ENCODE measurements at places on chromosomes 13 and 19.

DNA sequence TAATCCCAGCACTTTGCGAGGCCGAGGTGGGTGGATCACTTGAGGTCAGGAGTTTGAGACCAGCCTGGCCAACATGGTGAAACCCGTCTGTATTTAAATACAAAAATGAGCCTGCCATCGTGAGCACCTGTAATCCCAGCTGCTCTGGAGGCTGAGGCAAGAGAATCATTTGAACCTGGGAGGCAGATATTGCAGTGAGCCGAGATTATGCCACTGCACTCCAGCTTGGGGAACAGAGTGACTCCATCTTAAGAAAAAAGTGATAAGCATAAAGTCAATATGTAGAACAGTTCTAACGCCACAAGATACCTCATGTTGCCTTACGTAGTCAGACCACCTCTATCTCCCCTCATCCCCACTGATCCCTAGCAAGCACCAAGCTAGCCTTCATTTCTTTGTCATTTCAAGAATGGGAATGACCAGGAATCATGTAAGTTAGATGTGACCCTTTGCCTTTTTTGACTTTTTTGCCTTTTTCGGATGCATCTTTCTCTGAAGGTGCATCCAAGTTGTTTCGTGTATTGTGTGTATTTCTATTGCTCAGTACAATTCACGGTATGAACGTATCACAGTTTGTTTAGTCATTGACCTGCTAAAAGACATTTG is 6.4 kb downstream of the RPL21 start:
- DNase-seq = no peak

DNA sequence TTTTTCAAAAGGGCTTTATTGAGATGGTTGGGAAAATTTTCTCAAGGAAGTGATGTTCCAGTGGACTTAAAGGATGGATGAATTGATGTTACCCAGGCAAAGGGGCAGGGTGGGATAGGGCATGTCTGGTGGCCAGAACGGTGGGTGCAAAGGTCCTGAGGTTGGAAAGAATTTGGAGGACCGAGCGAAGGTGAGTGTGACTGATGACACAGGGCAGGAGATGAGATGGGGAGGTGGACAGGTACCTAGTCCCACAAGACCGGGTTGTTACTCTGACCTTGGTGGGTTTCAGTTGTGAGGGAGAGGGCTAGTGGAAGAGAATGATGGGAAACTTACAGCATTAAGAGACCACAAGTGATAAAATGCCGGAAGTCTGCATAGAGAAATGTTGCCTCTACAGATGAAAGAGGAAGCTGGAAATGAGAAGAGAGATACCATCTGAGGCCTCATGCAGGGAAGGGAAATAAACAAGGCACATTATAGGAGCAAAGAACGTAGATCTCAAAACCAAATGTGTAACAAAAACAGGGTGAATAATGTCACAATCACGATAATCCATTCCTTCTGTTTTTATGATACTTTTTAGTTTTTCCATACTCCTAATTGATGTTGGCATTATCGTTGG is 4.5 kb downstream of the ADGRE1 start:
- DNase-seq = no peak

GRCh38 chr19:18939163-18939562 is 1.9 kb downstream of the HOMER3 start:
- no peak for DNase-seq

DNA sequence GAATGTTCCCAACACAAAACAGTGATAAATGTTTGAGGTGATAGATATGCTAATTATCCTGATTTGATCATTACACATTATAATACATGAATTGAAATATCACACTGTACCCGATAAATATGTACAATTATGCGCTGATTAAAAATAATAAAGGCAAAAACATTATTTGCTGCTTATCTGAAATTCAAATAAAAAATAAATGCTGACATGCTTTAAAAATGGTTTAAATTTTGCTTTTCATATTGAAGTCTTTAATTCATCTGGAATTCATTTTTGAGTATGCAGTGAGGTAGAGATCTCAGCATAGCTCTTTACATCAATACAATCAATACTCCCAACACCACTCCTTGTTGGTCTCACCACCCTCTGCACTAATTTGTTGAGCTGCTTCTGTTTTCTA is 330.8 kb downstream of the NALCN start:
- DNase-seq = no peak

GRCh38 chr19:14555918-14556661 is 15.8 kb downstream of the NDUFB7 start:
- no peak for DNase-seq

- no peak for DNase-seq
Observed at GRCh38 chr19:8069096-8069973, 16.8 kb downstream of the CCL25 start.

DNA sequence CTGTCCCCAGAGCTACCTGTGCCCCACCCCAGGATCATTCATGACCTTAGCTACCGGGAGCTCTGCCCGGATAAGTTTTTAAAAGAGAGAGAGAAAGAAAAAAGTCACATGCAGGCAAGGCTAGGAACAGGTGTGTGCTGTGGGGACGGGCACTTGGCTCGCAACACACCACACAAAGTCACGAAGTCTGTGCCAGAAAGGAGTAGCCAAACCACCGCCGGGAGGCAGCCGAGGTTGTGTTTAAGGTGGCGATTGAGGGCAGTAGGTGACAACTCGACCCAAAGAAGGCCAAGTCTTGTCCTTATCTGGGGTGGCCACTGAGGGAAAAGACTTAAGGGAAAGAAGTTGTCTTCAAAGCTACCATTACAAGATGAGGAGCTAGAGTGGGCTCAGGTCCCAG is 4.6 kb upstream of the TSHZ3 start:
- DNase-seq = no peak

DNA sequence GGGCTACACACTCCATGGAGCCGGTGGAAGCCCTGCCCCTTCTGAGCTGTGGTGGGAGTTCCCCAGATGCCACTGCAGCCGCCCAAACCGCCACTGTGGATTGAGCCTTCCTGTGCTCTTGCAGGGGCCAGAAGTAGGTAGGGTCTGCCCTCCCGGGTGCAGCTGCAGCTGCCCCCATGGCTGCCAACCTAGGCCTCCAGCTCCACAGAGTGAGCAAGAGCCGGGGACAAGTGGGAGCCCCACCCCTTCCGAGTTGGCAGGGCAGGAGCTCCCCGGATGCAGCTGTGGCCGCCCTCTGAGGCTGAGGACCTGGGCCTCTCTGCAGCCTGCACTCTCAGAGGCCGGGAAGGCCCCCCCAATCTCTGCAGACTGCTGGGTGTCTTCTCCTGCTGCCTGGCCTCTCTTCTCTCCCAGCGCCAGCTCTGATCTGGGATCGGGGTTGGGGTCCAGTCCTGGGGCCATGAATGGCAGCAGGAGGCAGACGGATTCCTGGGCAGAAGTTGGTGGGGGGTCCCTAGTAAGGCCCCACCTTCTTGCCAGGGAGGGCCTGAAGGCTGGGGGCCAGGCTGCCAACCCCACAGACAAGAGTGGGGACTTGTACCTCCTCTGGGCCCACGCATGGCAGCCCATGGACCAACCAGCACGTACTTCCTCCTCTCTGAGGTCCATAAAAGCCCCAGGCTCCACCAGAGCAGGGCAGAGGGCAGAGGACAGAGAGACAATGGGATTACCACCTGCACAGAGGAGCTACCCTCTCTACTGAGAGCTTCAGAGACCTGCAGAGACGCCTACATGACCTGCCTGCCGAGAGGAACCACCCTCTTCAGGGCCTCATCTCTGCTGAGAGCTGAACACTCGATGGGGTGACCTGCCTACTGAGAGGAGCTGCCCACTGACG is 28.9 kb downstream of the AP2S1 start:
- DNase-seq = peak; percentile 54

DNA sequence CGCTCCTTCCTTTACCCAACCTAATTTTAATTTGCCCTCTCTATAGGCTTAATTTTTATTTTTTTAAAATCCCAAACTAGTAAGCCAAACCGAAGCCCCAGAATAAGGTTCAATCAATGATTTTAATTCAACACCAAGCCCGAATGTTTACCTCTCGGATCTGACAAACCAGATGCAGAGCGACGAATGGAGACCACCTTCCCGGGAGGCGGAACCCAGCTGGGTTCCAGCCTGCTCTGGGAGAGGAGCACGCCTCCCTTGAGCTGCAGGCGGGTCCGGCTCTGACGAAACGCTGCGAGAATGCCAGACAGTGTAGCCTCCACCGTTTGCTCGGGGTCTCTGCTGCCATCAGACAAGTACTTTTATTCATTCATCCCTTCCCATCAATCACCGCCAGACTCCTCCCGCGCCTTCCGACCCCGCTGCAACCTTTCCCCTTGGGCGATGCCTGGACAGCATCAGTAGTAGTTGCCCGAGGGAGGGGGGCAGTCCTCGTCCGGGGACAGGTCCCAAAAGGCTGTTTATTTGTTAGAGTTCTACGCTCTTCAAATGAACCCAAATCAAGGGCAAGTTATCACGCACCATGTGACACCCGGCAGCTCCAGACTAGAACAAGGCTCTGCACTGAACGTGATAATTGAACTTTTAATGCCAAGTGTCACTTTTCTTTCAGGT is 752 bp upstream of the EDNRB start:
- DNase-seq = peak; percentile 76

DNA sequence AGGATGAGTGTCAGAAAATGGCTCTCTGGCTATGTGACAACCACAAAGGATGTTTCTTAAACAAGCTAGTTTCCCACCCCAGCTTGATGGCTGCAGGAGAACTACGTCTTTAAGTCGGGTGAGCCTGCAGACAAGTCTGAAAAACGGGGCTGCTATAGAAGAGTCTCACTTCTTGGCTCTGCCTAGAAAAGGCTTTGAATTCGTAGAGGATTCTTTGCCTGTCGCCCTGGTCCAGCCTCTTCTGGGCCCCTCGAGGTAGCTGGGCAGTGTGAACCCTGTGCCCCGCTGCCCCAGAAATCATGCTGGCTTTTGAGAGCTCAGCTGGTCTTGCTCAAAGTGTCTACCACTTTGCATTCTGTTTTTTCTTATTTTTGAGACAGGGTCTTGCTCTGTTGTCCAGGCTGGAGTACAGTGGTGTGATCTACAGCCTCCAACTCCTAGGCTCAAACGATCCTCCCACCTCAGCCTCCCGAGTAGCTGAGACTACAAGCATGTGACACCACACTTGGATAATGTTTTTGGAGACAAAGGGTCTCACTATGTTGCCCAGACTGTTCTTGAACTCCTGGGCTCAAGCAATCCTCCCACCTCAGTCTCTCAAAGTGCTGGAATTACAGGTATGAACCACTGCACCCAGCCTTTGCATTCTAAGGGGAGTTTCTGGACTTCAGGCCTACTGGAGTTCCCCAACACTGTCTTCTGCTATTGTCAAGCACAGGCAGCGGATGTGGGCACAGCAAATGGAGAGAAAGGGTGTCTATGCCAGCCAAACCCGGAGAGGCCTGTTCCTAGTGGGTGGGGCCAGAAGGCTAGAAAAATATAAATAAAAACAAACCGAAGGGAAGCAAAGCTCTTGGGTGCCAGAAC is 6.5 kb downstream of the CEBPA start:
- no peak for DNase-seq

DNA sequence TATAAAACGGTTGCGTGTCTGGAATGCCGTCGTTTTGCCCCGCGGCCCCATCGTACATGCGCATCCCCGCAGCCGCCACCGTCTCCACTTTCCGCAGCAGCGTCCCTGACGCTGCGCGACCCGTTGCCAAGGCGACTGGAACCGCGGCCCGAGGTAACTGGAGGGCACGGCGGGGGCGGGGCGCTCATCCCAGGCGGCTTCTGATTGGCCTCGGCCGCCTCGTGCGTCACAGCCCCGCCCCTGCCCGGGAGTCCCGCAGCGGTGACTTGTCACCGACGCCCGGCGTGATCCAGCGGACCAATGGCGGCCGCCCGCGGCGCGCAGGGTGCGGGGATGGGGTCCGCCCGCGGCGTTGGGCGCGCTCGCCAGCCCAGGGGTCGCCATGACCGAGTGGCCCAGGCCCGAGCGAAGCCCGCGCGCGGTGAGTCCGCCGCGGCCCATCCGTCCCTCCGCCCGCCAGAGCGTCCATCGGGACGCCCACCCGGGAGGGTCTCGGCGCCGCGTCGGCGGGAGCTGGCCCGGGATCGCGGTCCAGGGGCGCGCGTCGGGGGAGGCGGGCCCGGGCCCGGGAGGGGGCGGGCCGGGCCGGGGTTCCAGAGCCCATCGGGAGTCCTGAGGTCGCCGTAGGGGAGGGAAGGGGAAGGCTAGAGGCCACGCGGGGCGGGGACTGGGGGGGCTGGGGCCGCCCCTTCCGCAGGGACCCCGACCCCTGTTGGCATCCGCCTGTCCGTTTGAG is at the start of gene ZSCAN1:
TSS of gene ZSCAN1 (plus strand) at position 285 of the 736 bp plus-strand sequence. CDS start 3,812 bp downstream, outside the sequence.
- peak; percentile 94 for DNase-seq

- no peak for DNase-seq
Observed at GRCh38 chr13:30796132-30796572, 60.8 kb downstream of the ALOX5AP start.

DNA sequence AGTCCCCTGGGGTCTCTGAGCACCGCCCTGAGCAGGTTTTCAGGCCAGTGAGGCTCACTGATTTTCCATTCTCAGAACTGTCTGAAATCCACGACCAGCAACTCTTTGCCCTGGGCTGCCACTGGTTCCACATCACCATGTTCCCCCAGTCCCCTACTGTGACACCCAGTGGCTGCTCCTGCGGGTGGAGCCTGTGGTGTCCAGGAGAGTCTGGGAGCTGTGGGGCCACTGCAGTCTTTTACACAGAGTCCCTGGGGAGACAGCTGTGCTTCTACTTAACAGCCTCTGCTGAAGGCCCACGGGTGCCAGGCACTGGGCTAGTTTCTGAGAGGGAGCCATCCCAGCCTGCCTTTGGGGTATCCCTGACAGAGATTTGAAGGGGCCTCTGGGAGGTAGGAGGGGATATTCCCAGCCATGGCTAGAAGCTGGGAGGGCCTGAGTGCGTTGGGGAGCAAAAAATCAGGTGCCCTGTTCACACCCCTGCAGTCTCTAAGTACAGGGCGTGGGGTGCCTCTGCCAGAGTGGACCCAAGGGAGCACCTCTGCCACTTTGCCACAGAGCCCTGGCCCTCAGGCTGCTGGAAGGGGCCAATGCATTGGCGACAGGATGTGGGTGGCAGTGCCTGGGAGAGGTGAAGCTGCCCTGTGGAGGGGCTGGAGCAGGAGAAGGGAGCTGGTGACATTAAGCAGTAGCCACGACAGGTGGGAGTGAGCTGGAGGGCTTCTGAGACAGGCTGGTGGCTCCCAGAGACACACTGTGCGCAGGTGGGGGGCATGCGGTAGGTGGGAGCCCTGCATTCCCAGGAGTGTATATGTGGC is 200.2 kb upstream of the ZNF536 start:
- DNase-seq = no peak

DNA sequence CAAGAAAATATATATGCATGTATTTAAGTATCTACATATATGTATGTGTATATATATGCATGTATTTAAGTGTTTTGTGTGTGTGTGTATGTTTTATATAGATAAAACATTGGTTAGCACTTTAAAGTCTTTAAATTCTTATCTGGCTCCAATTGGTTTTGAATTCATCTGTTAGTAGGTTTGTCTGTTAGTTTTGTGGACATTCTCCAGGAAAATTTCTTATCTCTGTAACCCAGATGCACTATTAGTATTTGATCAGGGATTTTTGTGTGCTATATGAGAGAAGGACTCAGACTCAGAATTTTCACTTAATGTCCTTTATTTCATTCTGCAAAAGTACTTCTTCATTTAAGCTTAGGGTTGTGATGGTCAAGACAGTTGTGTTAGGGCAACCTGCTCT is 103.1 kb downstream of the ITGBL1 start:
- no peak for DNase-seq

GRCh38 chr13:107866032-107866940 is 349.1 kb downstream of the LIG4 start:
- DNase-seq = no peak

- no peak for DNase-seq
Observed at GRCh38 chr13:106594980-106595379, 27.0 kb upstream of the ARGLU1 start.

- DNase-seq = no peak
Observed at GRCh38 chr13:76921516-76921915, 26.8 kb upstream of the ACOD1 start.

All from left ventricle myocardium superior (tissue), 1 donor.